Activated CD8-positive, alpha-beta T cell treated with anti-CD3 and anti-CD28 coated beads, Interleukin-2, amount 10 ng/mL, durations not matched to agents 7 days and 5 days (primary cell): ENCODE measurements at places on chromosomes 7 and 10. TPM values are rescaled to one million over a fixed set of nuclear protein-coding genes. Genes with fewer than 3 reads are reported as not detected.

- no peak for DNase-seq
Observed at GRCh38 chr10:59098831-59099452, 77.5 kb upstream of the PHYHIPL start.

- no peak for DNase-seq
Observed at GRCh38 chr10:25694971-25695370, 239.1 kb upstream of the MYO3A start.

DNA sequence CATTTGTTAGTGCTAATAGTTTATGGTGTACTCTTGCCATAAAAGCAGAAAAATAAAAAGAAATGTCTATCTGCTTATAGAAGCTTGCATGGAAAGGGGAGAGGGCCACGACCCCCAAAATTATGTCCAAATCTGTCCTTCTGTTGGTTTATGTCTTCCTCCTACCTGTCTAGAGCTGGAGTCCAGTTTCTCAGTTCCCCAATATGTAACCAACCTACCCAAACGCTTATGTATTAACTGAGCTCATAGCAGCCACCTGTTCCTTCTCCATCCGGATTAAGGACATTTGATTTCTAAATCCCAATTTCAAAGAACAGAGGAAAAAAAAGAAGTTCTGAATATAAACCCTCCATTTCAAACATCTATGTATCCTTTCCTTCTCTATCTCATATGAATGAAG, 30.3 kb upstream of the TPK1 start:
- DNase-seq = no peak

- no peak for DNase-seq
Observed at GRCh38 chr7:32378988-32379387, 111.2 kb downstream of the LSM5 start.

- no peak for DNase-seq
Observed at GRCh38 chr10:79416578-79417255, 28.7 kb downstream of the ZCCHC24 start.

DNA sequence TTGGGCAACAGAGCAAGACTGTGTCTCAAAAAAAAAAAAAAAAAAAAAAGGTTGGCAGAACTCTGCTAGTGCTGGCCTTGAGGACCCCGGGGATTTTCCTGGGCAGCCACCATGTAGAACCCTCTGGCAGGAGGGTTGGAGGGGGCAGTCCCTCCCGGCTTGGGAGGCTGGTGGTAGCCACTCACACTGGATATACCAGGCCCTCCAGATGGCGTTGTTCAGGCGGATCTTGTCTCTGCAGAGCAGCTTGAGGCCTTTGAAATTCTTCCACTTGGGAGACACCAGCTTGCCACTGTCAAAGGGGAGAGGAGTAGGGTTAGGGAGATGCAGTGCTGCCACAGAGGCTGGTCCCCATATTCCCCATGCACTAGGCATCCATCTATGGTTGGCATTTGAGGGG, 8.4 kb downstream of the MLXIPL start:
- no peak for DNase-seq

GRCh38 chr10:33153251-33153967, 181.1 kb downstream of the NRP1 start:
- no peak for DNase-seq

DNA sequence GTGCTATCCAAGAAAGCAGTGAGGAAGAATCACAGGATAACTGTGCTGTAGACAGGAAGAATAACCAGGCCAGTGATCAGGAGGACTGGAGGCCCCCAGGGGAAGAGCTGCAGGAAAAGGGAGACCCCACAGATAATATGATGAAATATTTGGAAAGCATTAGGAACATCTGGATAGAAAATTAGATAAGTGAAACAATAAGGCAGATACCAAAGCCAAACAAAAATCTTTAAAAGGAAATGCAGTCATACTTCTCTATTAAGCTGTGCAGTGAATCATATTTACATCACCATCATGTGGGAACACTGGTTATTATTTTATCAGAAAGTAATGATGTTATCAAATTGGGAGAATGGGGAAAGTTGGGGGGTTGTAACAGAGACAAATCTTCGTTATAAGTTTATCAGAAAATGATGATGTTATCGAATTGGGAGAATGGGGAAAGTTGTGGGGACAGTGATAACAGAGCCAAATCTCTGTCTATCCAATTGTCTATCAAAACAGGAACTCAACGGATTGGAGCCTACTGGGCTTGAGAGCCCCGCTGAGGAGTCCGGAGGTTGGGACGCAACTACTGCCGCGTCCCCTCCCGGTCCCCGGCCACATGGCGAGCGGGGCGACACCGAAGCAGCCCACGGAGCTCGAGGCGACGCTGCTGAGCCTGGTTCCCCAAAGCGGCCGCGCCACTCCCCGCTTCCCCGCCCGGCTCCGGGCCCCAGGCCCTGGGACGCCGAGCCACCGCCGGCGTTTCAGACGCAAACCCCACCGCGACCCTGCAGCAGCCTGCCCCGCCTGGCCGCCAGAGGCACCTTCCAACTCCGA, 14.0 kb upstream of the RALA start:
- DNase-seq = no peak

DNA sequence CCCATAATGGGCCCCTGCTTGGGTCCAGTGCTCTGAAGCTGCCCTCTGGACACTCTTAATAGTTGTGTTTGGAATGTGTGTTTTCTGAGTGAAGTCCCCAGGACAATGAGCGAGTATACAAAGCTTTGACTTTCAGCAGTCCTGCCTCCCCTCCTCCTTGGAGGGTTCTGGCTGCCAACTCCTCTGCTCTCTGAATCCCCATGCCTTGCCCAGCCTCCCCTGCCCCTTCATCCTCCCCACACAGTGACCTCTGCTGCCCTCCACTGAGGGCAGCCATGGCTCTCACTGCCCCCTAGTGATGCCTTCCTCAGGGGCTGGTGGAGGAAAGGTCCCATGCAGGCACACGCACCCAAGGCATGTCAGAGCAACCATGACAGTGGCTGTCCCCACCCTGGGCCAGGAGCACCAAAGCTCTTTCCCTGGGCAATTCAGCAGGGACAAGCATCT, 40.9 kb downstream of the FRMPD2 start:
- DNase-seq = no peak

DNA sequence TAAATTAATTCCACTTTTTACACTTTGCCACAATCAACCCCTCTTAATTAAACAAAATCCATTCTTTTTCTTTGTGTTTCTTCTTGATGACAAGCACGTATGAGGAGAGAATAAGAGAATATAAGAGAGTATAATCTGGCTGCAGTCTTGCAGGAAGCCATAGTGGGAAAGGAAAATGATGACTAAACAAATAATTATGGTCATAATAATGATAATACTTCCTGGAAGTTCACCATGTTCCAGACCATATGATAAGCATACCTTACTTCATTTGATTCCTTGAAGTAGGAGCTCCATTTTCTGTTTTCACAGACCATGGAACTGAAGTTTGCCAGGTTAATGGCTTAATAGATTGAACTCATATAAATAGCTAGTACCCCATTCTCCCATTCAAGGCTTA, 237.8 kb downstream of the SEMA3D start:
- DNase-seq = no peak

- DNase-seq = no peak
Observed at GRCh38 chr7:22911889-22912288, 89.2 kb upstream of the TOMM7 start.

DNA sequence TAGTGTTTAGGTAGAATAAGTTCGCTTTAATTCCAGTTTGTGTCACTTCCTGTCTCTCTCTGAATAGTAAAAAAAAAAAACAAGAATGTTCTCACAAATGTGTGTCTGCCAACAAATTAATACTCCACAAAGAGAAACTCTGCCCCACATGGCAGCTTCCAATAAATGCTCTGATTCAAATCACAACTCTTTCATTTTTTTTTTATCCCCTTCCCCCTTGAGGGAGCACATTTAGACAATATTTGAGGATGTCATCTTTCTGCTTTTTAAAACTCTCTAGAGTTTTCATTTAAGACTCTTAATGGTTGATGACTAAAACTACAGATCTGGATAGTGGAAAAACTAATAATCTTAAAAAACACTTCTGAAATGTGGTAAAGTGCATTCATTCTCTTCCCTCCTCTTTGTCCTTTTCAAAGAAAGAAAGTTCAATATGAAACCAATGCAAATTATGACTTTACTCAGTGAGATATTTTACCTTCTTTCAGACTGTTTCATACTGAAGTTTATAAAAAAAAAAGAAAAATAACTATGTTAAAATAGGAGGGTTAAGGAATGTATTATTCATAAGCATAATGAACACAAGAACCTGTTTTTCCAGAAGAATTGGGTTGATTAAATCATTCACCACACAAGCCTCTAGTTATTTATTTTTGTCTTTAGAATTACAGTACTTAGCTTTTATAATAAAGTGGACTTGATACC, 42.3 kb downstream of the ARID5B start:
- DNase-seq = no peak

DNA sequence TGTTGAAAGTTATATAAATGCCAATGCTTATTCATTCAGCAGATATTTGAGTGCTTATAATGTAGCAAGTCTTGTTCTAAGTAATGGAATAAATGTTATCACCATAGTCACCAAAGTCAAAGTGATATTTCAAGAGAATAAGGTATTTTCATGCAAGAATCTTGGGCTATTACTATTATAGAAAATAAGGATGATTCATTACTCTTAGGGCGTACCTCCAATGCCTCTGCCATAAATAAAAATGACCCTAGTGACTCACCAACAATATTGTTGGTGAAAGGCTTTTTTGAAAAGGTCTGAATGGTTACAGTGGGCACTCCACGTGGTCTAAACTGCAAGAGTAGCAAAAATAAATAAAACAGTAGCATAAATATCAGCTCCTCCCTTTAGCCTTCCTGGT, 68.4 kb downstream of the RALA start:
- DNase-seq = no peak

GRCh38 chr7:101937717-101938514, 120.5 kb downstream of the CUX1 start:
- DNase-seq = no peak

- DNase-seq = no peak
Observed at GRCh38 chr10:58579011-58579655, 66.5 kb downstream of the BICC1 start.

- no peak for DNase-seq
Observed at GRCh38 chr10:16242859-16243613, 193.8 kb upstream of the PTER start.

- DNase-seq = no peak
Observed at GRCh38 chr7:107920048-107920772, 29.2 kb downstream of the DLD start.

DNA sequence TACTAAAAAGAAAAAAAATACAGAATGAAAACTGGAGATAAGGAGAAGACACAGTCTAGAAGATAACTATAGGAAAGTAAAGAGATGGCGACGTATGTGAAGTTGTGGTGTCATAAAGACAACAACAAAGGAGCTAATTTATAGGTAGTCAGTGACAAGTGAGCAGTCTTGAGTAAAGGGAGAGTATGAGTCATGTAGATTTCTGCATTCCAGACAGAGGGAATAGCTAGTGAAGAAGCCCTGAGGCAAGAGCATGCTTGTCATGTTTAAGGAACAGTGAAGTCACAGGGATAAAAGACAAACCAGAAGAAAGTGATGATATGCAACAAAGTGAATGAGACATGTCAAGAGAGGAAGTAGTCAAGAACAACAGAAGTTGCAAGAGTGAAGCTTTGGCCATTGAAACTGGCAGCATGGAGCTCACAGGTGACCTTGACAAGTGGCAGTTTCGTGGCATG, 2.3 kb upstream of the MIOS start:
- no peak for DNase-seq

GRCh38 chr7:39187130-39187529, 209.4 kb downstream of the POU6F2 start:
- no peak for DNase-seq

CPN1 gene
- total RNA-seq = not detected

TAC1 gene
- not detected for total RNA-seq

PDZD7 gene
- total RNA-seq = 0.47 TPM

FFAR4 gene
- not detected for total RNA-seq

PRR15 gene
- not detected for total RNA-seq

UBN2 gene
- 11.3 TPM for total RNA-seq

TEX36 gene
- not detected for total RNA-seq

POLR2J3 gene
- total RNA-seq = 59.4 TPM
